ENCODE measurements at places on chromosomes 16 and 17.
A peak's percentile ranks its signal among the peaks of the same experiment; 100 is the strongest.

- DNase-seq = no peak
Measured at GRCh38 chr16:84124257-84125073, 7.7 kb upstream of the MBTPS1 start.

- DNase-seq = peak; percentile 55
Measured at GRCh38 chr17:75238684-75239191, 22.7 kb downstream of the GGA3 start.

- DNase-seq = peak; percentile 45
Measured at GRCh38 chr16:72199761-72200337, 27.9 kb upstream of the PMFBP1 start.

DNA sequence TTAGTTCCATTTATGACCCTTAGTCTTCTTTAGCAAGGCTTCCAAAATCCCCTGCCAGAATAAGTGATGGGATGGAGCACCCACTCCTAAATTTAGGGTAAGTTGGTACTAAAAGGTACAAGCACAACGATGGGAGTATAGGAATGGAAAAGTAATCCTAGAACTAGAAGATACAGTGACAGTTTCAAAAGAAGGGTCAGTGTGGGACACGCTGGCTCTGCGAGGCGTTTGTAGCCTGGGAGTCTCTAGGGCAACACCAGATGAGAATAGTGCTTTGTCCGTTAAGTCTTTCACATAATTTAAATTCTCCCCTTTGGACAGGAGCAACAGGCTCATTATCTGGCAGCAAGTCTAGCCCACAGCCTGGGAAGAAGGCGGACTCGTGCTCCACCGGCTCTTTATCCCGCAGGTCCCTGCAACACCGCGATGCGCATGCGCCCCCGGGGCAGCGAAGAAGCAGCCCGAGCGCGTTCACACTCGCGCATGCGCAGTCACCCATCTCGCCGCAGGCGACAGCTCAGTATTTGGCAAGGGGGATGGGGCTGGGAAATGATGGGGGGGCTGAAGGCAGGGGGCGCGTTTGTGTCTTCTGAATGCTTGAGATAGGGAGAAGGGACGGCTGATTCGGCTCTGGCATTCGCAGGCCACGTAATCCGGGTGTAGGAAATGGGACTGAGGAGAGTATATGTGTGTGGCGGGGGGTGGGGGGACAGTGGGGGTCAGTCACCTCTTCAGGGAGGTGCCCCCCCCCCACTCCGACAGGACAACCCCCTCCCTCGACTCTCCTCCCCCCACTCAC is 564 bp downstream of the SPOP start:
- peak; percentile 97 for DNase-seq

DNA sequence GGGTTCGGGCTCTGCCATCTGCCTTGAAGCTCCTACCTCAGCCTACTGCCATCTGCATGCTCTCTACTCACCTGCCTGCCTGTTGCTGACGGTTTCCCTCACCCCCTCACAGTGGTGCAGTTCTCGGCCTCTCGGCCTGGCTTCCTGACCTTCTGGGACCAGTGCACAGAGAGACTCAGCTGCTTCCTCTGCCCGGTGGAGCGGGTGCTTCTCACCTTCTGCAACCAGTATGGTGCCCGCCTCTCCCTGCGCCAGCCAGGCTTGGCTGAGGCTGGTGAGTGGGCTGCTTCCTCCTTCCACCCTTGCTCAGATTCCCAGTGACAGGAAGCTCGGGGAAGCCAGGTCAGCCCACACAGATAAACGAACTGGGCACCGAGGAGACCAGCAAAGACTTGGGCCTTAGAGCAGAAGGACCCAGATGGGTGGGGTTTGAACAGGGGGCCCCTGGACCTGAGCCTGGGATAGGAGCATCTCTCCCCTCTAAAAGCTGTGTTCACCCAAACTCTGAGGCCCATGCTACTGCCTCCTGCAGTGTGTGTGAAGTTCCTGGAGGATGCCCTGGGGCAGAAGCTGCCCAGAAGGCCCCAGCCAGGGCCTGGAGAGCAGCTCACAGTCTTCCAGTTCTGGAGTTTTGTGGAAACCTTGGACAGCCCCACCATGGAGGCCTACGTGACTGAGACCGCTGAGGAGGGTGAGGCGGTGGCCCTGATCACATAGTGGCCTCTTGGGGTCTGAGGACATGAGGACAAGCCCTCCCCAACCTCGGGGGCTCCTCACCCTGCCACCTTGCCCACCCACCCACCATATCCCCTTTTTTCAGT is 16.4 kb downstream of the RIPOR1 start:
- DNase-seq = no peak

DNA sequence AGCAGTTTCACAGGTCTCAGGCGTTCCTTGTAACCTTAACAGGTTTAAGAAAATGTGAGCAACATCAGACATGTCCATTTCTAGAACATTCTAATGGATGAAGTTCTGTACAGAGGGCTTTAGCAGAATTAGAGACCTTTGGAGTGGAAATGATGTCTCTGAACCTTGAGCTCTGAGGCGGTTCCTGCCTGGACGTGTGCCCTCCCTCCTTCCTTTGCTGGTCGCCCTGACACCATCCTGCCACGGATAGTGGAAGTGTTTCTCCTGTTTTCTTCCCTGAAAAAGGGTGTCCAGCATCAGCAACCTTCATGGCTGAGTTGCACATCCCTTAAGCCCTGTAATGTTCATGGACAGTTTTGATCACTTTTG is 11.1 kb downstream of the SPATA33 start:
- no peak for DNase-seq
